Subcutaneous preadipocyte (primary cell): ENCODE measurements at places on chromosomes 6 and 20. TPM values are rescaled to one million over a fixed set of nuclear protein-coding genes. Genes with fewer than 3 reads are reported as not detected.

The IL17F gene
- not detected in 2 replicates for total RNA-seq

The TCP11 gene
- total RNA-seq: 0.37 and 0.59 TPM in 2 replicates

The FAM162B gene
- 0.73 and 3.7 TPM in 2 replicates for total RNA-seq

The ERVFRD-1 gene
- total RNA-seq: not detected in 2 replicates

The NINL gene
- total RNA-seq: 4.8 and 5.7 TPM in 2 replicates

The NMBR gene
- 0.37 TPM in 1 of 2 replicates, not detected in the other for total RNA-seq

The TUBB2B gene
- total RNA-seq: 0.37 and 2.7 TPM in 2 replicates

The FBXO5 gene
- 19.5 and 30.3 TPM in 2 replicates for total RNA-seq

The CRIP3 gene
- 0.39 TPM in 1 of 2 replicates, not detected in the other for total RNA-seq

The PRSS35 gene
- total RNA-seq: 0.20 and 0.37 TPM in 2 replicates

The XKR7 gene
- not detected in 2 replicates for total RNA-seq

The ENPP1 gene
- 3.7 and 8.0 TPM in 2 replicates for total RNA-seq

The ADGRB3 gene
- total RNA-seq: under 0.01 and 0.78 TPM in 2 replicates

The LY6G6D gene
- not detected in 2 replicates for total RNA-seq

The IMPG1 gene
- not detected in 2 replicates for total RNA-seq

The KCNK17 gene
- total RNA-seq: not detected in 2 replicates

The ZBTB46 gene
- under 0.01 and 0.98 TPM in 2 replicates for total RNA-seq

The HLA-DOA gene
- under 0.01 TPM in 1 of 2 replicates, not detected in the other for total RNA-seq

The YWHAB gene
- total RNA-seq: 70.9 and 105 TPM in 2 replicates

The KHDC1 gene
- 2.5 and 2.6 TPM in 2 replicates for total RNA-seq

The PERP gene
- total RNA-seq: 20.9 and 21.1 TPM in 2 replicates

The TOX2 gene
- total RNA-seq: 1.1 and 2.0 TPM in 2 replicates

The CTAGE9 gene
- not detected in 2 replicates for total RNA-seq

The RNF182 gene
- 1.8 and 5.5 TPM in 2 replicates for total RNA-seq

The ARG1 gene
- total RNA-seq: not detected in 2 replicates

The PDYN gene
- not detected in 2 replicates for total RNA-seq

The PTCRA gene
- total RNA-seq: not detected in 2 replicates

The C20orf96 gene
- 0.59 and 1.8 TPM in 2 replicates for total RNA-seq

The TRIM10 gene
- total RNA-seq: not detected in 2 replicates

The CST9 gene
- total RNA-seq: not detected in 2 replicates
